Adipose tissue (tissue), 3 donors: ENCODE measurements at places on chromosomes 4 and X. TPM values are rescaled to one million over a fixed set of nuclear protein-coding genes. Genes with fewer than 3 reads are reported as not detected.

The MAOB gene
- polyA plus RNA-seq, result 111 TPM

The SERPINA7 gene
- polyA plus RNA-seq, result not detected

The GPRASP1 gene
- 1.6 TPM for polyA plus RNA-seq

The UGT2B10 gene
- not detected for polyA plus RNA-seq

The SSX2B gene
- polyA plus RNA-seq, result not detected
